Right lung (tissue), 10 donors: ENCODE measurements at places on chromosomes 3 and 15. TPM values are rescaled to one million over a fixed set of nuclear protein-coding genes. Genes with fewer than 3 reads are reported as not detected.

DNA sequence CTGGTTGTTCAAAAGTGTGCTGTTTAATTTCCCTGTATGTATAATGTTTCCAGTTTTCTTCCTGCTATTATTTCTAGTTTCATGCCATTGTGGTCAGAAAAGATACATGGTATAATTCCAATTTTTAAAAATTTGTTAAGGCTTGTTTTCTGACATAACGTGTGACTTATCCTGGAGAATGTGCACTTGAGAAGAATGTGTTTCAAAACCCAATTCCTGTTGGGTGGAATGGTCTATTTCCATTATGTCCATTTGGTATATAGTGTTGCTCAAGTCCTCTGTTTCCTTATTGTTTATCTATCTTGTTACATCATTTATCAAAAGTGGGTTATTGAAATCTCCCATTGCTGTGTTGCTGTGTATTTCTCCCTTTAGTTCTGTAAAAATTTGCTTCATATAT, 215.4 kb downstream of the GREM1 start:
- DNase-seq, result no peak

DNA sequence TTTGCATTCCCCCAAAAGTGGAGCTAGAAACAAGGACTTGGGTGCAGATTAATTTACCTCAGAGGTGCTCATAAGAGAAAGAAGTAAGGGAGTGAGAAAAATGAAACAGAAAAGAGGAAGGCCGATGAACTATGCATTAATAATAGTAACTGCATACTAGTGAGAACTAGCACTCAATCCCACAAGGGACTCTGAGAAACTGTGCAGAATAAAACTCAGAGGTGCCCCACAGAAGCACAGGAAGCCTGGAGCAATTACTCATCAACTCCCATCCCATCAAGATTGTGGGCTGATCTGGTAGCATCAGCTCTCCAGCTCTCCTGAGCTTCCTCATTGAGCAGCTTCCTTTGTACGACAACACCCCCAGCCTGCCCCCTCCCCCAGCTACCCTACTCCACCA, 50.8 kb downstream of the CLDN18 start:
- no peak for DNase-seq

GRCh38 chr3:167978071-167978470, 117.7 kb downstream of the GOLIM4 start:
- DNase-seq, result no peak

The ZNF106 gene
- 48.8 TPM for polyA plus RNA-seq

The GMNC gene
- polyA plus RNA-seq, result not detected
